Stimulated activated CD8-positive, alpha-beta memory T cell treated with anti-CD3 and anti-CD28 coated beads, Interleukin-15, amount 100 ng/mL, for 24 hours (primary cell): ENCODE measurements at places on chromosomes 2 and 18.

- DNase-seq, result no peak
These were observed 4.6 kb upstream of the SERTAD2 start for GRCh38 chr2:64658269-64658668.

- no peak for DNase-seq
These were observed 216.9 kb downstream of the HAUS1 start for GRCh38 chr18:46320928-46321711.

DNA sequence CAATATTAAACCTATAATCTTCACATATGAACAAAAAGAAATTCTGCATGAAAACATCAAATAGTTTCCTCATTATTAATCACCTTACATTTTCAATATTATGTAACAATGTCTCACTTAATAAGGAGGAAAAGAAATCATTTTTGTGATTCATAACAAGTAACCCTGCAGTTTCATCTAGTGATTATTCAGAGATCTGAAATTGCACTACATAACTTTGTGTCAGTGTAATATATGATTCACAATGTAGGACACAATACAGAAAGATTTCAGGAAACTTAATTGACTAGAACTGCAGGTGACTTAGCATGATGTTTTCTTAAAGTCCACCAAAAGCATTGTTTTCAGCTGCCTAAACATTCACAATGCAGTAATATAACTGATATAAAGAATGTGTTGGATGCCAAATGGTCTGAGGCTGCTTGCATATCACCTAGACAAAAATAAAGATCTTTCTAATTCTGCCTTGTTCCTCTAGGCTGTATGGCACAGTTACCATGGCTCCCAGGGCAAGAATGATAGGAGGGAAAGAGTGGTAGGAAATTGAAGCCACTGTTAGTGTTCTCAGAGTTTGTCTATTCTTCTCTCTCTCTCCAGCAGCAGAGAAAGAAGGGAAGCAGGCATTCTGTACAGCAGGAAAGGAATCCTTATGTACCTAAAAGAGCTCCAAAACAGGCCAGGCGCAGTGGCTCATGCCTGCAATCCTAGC, 366.6 kb downstream of the FSIP2 start:
- no peak for DNase-seq

DNA sequence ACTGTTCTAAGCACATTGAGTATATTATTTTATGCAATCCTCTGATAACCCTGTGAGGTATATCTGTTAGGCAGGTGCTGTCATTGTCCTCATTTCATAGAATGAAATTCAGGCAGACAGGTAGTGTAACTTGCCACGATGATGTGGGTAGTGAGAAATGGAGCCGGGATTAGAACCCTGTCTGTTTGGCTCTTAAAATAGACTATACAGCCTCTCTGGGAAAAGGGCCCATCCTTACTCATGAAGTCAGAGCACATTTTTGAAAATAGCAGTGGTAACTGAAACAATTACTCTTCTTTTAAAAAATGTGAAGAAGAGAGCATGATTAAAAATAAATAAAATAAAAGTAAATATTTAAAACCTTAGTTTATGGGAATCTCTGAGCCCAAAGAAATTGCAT, 23.0 kb downstream of the FAM171B start:
- no peak for DNase-seq

DNA sequence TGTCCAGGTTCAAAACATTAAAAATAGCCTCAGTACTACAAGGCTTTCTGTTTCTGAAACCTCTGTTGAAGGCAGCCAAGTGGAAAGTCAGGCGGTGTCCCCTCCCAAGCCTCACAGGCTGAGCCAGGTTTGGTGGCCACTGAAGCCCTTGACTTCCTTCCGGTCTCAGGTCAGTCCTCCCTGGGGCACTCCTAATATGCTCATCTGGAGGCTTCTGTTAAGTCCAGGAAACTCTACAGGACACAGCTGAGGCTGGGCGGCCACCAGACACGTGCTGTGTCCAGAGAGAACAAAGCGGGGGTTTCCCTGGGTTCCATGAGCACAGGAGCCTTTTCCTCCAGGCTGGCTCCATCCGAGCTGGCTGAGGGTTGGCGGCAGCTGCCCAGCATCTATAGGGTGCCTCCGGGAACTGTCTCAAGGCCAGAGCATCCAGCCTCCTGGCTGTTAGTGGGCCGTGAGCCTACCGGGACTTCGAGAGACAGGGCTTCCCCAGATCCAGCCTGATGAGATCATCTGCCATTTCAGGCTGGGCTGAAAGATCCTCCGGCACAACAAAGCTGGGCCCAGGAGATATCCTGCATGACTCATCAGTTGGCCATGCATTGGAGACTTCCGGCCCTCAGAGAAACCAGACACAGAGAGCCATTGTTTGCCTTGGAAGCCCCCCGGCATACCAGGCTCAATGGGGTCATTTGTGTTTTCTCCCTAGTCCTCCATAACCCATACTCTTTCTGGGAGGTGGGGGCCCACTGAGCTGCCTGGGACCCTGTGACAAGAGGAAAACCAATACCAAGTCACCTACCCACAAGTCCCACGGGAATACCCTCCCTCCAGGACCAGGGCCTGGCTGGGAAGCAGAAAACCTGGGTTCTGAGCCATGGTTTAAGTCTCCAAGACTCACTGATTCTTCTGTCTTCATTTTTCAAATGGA, 71.7 kb downstream of the HS1BP3 start:
- no peak for DNase-seq

GRCh38 chr2:171482308-171482707, 40.0 kb upstream of the CYBRD1 start:
- no peak for DNase-seq

GRCh38 chr18:35144698-35145097, 96.1 kb upstream of the ZNF397 start:
- no peak for DNase-seq

- DNase-seq, result no peak
These were observed 48.2 kb upstream of the CNGA3 start for GRCh38 chr2:98297817-98298682.

GRCh38 chr2:149744865-149745264, 157.3 kb upstream of the MMADHC start:
- DNase-seq, result no peak

- no peak for DNase-seq
These were observed 748 bp upstream of the ZNF804A start for GRCh38 chr2:184597571-184597991.
